ENCODE measurements at places on chromosomes 3 and 15.

DNA sequence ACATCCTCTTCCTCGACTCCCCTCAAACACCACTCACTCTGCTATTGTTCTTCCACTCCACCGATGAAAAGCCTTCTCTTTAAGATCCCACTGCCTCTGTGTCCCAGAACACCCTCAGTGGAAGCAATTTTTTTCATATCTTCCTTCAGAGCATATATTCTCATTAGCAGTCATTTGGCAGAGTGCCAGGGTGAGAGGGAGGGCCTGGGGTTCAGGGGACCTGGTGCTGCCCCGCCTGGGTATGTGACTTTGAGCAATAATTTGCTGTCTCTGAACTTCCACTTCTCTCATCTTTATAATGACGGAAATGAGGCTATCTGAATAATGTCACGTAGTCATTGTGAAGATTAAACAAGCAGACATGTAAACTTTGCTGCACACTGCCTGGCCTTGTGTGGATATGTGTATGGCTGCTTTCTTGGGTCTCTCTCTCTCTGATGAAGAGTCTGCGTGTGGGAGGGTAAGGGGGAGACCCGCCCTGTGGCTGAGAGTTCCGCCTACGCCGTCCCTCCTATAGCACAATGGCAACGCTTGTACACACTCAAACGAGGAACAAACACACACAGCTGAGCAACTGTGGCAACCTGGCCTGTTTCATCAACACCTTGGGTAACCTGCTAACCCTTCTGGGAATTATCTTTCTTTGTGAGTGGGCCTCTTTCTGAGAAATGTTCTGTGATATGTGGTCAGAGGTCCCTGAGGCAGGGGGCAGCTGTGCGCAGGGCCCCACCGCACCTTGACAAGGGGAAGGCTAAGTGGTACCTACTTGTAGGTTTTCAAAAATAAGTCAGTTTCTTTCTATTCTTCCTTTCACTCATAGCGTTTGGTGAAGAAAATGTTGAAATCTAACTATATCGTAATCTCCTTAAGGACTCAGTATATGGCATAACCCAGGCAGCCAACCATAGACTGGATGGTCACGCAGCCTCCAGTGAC lies 369.8 kb downstream of the SV2B start:
- DNase-seq = no peak

DNA sequence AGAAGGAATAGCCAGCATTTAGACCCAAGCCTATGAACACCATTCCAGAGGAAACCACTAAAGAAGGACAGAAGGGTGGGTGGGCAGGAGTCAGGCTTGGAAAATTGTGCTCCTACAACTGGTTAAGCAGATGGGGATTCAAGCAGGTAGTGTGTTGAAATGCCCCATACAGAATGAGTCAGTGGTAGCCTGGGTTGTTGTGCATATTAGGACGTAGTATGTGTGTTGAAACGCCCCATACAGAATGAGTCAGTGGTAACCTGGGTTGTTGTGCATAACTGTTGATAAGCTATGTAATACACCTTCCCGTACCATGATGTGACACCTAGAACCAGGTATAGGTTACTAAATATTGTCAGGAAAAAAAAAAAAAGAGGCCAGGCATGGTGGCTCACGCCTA lies 34.0 kb downstream of the MINDY4B start:
- no peak for DNase-seq

DNA sequence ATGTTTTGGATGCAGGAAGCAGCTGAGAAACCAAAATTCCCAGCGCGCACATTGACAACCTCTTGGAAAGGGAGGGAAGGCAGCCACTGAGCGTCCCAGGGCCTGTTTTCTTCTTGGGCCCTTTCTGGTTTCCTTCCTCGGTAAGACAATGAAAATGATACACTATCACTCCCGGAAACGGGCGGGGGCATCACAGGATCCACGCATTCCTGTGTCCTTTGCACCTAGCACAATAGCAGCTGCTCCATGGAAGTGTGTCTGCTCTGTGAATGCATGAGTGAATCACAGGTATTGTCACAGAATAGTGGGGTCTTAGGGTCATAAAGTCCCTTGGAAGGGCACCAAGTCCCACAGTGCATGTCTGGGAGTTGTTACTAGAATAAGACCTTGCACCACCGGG lies 6.3 kb upstream of the ITPKA start:
- no peak for DNase-seq

DNA sequence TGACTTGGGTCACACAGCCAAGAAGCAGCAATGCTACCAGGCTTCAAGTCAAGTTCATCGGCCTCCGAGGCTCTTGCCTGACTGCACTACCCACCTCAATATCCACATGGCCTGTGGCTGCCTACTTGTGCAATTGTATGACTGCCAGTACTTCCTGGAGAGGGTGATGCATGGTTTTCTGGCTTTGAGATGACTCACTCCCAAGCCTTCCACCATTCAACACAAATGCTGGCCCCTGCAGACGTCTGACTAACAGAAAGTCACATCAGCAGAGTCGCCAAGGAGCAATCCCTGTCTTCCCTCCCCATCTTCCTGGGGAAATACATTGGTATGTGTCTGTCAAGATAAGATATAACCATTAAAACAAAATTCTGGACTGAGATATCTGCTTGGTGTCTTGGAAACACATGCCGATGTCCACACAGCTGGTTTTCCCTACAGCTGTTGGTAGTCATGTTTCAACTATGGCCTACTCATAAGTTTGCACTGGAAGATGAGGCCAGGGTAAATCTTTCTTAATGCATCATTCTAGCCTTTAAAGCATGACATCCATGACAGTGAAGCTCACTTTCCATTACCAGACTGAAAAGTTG lies 79.6 kb upstream of the SPATA12 start:
- no peak for DNase-seq

- DNase-seq = no peak
These were observed 29.1 kb downstream of the DAPK2 start for GRCh38 chr15:64017082-64017588.

GRCh38 chr15:94563456-94563855 lies 332.1 kb downstream of the MCTP2 start:
- DNase-seq = no peak

GRCh38 chr3:36455406-36455805 lies 75.1 kb downstream of the STAC start:
- DNase-seq = no peak

- no peak for DNase-seq
These were observed 1007.7 kb upstream of the SEMA6D start for GRCh38 chr15:46709460-46710083.

DNA sequence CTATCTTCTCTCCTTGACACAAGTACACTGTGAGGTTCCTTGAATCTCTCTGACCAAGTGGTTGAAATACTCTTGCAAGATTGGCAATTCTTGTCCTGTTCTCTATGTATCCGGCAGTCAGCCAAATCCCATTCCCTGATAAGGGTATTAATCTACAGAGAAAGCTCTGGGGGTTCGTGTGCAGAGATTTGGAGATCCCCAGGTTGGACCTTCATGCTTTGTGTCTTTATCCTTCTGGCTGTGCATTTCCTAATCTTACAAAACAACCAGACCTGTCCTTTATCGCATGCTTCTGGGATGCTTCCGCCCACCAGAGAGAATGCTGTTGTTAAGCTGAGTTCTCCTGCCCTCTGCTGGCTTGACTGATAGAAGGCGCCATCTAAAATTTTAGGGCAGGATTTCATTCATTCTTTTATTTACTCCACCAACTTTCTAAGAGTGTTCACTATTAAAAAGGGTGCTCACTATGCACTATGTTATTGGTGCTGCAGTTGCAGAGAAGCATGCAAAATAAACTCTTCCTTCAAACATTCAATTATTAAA lies 8.6 kb upstream of the SST start:
- peak; percentile 17 for DNase-seq

DNA sequence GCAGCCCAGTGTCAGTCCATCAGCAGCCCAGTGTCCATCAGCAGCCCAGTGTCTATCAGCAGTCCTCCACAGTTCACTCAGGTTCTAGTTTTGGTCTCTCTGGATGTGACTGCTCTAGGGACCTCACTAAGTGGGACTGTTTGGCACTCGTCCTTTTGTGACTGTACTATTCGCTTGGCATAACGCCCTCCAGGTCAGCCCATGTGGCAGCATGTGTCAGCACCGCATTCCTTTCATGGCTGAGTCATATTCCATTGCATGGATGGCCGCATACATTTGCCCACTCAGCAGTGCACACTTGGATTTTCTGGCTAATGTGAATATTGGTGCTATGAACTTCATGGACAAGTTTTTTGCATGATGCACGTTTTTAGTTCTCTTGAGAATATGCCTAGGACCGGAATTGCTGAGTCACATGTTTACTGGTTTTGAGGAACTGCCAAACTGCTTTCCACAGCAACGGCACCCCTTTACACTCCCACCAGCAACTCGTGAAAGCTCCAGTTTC lies 16.4 kb downstream of the CHST13 start:
- no peak for DNase-seq

DNA sequence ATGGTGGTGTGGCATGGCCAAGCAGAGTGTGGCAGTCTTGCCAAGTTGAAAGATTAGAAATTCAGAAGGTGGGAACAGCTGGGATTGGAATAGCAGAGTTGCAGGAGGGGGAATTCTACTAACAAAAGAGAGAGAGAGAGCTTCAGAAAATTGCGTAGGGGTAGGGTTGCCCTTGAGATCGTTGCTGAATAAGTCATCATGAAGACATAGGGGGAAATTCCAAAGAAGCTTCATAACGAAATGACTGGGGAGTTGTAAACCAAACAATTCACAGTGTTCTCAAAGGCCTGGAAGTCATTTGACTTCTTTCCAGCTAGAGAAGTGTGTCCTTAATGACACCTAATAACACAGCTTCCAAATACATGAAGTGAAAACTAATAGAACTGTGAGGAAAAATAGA lies 26.3 kb upstream of the TIPARP start:
- DNase-seq = no peak

GRCh38 chr3:43637702-43638101 lies 15.9 kb upstream of the ANO10 start:
- DNase-seq = no peak

DNA sequence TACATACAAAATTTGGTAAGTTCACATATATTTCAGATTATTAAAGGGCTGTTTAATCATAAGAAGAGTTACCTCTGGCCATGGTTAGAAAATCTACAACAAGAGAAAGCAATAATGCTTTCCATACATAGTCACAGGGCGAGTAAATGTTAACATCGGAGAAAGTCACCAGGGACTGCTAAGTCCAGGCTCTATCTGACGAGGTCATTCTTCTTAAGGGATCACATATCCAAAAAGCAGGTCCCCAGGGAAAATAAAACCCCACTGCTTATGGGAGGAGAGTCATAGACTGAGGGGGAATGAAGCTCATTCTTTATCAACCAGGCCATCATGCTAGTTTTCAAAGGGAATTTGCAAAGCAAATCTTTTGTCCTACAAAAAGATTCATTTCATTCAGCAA lies 3.1 kb downstream of the PCYT1A start:
- no peak for DNase-seq

DNA sequence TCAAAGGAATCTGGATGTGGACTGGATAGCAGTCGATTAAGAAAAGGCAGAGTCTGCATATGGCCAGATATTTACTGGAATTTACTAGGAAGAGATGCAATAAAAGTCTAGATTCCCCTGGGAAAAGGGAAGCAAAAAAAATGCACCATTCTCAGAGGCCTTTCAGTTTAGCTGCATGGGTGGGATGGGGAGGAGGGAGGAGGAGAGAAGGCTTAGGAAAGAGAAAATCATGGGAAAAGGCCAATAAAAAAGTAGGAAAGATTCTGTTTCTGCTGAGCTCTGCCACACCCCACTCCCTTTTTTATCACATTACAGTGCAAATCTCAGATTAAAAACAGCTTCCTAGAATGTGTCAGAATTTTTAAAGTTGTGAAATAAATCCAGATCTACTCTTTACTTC lies 103.6 kb downstream of the ADAMTS9 start:
- DNase-seq = no peak

GRCh38 chr3:111923095-111923771 lies 55.6 kb upstream of the ABHD10 start:
- no peak for DNase-seq

DNA sequence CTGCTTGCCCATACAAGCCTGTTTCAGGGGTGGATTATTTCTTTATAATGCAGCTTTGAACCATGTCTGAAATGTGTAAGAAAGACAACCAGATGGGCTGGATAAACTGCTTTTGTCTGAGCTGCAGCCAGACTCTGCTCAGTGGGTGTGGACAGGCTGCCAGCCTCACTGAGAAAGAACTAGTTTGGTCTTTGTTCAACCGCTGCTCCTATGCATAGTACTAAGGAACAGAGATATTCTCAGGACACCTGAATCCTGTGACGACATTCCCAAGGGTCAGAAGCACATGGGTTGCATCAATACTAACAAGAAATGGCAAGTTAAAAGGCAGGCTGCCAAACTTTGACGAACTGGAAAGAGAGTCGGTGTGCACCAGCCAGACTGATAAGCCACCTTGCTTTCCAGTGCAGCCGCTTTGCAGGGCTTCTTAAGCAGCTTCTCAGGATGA lies 57.2 kb downstream of the PLD1 start:
- no peak for DNase-seq

- DNase-seq = no peak
These were observed 7.2 kb downstream of the HERC1 start for GRCh38 chr15:63826528-63826927.

- no peak for DNase-seq
These were observed 87.1 kb upstream of the RGMA start for GRCh38 chr15:93176065-93176464.

DNA sequence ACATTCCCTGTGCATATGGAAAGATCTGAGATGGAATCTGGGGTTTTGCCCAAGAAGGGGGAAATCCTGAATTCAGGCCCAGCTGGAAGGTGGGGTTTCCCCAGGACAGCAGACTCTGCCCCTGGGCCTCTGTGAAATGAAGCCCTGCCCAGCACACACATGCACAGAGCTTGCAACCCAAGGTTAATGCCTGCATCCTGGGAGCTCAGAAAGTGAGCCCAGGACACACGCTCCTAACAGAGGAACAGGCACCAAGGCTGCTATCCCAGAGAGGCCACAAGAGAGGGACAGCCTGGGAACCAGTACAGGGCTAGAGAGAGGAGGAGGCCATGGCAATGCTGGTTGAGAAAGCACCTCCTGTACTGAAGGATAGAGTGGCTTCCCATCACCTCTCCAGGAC lies 16.1 kb downstream of the SEMA5B start:
- DNase-seq = no peak

- no peak for DNase-seq
These were observed 67.5 kb upstream of the AKAP13 start for GRCh38 chr15:85312929-85313331.
